ENCODE measurements at places on chromosomes 3 and 15.

DNA sequence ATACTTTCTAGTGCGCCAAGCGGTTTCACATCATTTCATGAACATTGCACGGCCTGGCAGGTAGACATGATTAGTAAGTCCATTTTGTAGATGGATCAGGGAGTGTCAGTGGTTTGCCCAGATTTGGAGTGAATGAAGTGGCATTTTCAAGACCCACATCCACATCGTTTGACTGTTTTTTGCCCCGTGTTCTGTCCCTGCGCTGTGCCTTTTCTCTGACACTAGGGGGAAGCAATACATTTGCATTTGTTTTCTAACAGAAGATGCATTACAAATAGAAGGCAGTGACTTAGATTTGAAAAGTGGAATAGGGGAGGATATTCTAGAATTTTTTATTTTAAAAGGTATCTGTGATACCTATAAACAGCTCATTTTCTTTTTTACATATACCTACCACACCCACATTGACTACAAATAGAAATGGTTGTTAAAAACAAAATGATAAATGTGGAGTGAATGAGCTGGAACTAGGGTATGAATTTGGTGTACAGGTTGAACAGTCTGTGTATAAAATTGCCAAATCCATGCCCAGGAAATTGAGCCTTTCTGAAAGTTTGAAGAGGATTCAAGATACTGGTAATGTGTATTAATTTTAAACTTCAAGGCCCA is 98.0 kb downstream of the USP13 start:
- peak; percentile 66 for DNase-seq

DNA sequence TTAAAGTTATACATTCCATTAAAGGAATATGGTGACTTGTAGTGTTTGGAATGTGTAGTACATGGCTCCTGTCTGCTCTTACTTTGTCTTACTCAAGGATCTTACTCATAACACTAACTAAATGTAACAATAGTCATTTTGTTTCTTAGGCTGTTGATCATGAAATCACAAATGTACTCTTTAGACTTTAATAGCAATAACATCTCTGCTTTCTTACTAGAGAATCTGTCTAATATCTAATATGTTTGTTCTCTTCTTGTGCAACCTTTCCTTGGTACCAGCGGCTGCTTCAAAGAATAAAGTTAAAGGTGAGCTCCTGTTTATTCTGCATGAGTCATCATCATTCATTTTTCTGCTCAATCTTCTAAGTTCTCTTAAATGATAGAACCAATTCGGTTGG is 767.5 kb downstream of the CADM2 start:
- DNase-seq, result no peak

DNA sequence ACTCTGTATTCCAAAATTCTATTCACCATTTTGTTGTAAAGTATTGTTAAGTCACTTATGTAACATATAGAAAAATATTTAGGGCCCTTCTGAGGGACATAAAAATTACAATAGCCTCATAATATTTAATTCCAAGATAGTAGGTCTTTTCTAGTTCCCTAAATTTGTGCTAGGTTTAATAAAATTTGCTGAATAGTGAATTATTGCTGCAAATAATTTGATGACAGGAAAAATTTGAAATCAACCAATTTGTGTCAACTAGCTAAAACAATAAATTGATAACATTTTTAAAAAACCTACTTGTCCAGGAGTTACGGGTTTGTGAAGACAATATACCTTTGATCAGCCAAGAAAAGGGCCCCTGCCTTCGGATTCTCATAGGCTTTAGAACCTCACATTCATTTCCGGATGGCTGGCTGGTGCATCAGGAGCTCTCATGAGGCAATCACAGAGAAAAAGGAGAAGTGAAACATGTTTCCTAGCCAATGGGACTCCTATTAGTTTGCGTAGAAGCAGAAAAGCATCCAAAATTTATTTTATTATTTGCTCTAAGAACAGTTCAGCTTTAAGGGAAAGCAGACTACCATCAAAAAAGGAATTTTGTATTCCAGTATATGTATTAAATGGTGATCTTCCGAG is 177.2 kb downstream of the LRRC3B start:
- peak; percentile 89 for DNase-seq

DNA sequence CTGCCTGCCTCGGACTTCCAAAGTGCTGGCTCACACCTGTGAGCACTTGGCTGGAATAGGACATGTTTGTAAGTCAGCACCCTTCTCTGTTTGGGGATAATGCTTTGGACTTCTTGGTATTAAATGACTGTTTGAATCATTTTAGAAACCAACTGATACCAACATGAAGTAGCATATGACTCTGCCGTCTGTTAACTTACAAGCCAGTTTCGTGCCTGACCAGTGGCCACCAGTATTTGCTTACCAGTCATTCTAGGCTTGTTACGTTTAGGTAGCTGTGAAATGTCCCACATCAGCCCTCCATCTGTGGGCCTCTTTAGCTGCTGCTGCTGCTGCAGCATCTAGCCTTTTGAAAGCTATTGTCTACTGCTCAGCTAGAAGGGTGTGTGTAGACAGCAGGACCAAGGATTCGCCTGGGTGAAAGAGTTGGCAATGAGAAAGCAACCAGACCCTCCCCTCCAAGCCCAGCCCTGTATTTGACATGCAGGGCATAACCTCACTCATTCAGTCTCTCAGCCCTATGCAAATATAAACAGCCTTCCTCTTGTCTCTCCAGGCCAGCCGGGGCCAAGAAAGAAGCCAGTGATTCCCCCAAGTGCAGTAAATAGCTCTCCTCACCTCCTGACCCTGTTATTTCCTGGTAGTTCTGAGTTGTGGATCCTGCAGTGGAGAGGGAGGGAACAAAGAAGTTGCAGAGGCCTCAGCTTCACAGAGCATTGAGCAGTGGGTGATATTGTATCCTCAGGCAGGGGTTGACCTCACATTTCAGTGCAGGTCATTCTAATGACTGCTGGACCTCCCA is 51.0 kb downstream of the NKIRAS1 start:
- no peak for DNase-seq

GRCh38 chr3:37689645-37690356 is 171.9 kb upstream of the CTDSPL start:
- DNase-seq, result no peak

GRCh38 chr3:127751782-127752181 is 70.5 kb downstream of the MGLL start:
- no peak for DNase-seq

DNA sequence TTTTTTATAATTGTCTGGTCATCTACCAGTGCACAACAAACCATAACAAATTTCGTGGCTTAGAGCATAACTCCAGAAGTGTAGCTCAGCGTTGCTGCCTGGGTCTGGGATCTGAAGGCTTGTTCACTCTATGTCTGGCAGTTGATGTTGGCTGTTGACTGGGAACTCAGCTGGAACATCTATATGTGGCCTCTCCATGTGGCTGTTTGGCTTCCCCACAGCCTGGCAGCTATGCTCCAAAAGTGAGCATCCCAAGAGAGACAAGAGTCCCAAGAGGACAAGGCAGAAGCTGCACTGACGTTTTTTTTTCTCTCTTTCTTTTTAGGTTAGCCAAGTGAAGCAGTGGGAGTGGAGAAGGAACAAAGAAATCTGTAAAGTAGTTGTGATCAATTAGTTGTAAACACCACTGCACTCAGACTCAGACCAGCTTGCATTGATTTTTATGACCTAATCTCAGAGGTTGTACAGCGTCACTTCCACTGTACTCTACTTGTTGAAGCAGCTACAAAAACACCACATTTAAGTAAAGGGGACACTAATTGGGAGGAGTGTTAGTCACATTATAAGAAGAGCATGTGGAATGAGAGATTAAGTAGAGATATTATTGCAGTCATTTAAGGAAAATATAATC is 2.5 kb upstream of the GPR176 start:
- no peak for DNase-seq

- no peak for DNase-seq
Observed at GRCh38 chr3:67656614-67657013, 2.2 kb upstream of the SUCLG2 start.

DNA sequence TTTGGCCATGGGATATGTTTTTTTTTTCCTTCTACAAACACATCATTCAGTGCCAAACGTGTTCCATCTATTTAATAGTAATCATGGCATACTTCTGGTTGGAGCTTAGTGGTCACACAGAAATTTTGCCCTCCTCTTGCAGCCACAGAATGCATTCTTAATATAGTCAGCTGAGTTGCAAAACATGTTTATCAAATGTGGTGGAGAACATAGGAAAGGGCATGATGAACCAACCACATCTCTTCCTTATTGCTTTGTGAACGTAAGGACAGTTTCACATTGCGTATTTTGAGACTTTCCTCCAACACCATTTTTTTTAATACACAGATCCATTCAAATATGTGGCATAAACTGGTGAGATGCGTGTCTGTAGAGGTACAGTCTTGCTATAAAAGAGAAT is 106.8 kb downstream of the BBX start:
- DNase-seq, result no peak

- DNase-seq, result no peak
Observed at GRCh38 chr3:32844914-32845313, 27.1 kb downstream of the TRIM71 start.

GRCh38 chr3:122828281-122828680 is 33.4 kb downstream of the SLC49A4 start:
- DNase-seq, result no peak

GRCh38 chr3:46709721-46710120 is 7.9 kb downstream of the PRSS50 start:
- no peak for DNase-seq

- DNase-seq, result no peak
Observed at GRCh38 chr3:30764891-30765290, 129.6 kb downstream of the GADL1 start.

DNA sequence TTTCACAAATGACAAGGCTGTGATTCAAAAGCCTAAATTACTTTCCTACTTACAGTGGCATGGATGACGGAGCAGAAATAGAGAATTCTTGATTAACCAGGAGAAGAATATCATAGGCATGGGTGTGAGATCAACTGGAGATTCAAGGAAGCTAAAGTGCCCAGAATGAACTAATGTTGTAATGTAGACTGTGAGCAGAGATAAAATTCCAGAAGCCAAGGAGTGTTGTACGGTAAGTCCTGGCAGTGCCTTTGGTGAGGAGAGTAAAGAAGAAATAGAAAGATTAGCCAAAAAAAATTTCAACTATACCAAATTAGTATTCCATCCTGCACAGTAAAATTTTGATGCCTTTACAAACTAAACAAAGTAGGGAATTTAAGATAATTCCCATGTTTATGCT is 75.9 kb downstream of the ZBTB20 start:
- no peak for DNase-seq

GRCh38 chr15:100200287-100200880 is 141.4 kb downstream of the ADAMTS17 start:
- DNase-seq, result no peak

DNA sequence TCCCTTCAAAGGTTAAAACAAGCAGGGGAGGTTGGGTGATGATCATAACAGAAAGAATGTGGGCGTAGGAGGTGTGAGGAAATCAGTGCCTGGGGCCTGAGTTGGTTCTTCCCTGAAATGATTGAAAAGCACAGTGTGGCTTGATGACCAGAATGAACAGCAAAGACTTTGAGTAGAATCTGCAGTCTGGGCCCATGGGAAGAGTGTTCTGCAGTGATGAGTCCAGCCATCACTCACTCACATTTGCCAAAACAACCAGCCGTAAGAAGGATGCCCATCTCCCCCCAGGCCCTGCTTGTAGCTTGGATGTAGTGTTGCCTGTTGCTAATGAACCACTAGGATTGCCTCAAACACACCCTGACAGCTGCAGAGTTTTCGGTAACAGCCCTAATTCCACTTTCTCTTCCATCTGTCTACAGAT is 67.9 kb downstream of the VGLL3 start:
- no peak for DNase-seq

DNA sequence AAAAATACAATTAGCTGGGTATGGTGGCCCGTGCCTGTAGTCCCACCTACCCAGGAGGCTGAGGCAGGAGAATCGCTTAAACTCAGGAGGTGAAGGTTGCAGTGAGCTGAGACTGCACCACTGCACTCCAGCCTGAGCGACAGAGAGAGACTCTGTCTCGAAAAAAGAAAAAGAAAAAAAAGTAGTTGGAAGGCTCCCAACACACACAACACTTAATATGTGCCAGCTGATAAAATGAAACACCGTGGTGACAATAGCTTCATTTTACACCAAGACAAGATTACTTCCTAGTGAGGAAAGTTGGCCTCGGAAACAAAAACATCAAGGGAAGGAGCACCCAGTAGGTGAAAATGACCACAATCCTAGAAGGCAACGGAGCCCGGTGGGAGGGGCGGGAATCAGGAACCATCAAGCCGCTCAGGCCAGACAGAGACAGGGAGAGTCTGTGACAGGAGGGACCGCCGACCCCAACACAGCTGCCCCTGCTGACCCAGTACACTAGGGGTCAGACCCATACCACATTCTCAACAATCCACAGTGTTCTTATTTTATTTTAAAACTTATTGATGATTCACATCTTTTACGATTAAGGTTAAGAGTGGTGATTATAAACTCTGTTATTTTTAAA is 54.5 kb upstream of the OCA2 start:
- DNase-seq, result no peak

GRCh38 chr3:127082066-127082465 is 99.2 kb downstream of the PLXNA1 start:
- DNase-seq, result no peak

DNA sequence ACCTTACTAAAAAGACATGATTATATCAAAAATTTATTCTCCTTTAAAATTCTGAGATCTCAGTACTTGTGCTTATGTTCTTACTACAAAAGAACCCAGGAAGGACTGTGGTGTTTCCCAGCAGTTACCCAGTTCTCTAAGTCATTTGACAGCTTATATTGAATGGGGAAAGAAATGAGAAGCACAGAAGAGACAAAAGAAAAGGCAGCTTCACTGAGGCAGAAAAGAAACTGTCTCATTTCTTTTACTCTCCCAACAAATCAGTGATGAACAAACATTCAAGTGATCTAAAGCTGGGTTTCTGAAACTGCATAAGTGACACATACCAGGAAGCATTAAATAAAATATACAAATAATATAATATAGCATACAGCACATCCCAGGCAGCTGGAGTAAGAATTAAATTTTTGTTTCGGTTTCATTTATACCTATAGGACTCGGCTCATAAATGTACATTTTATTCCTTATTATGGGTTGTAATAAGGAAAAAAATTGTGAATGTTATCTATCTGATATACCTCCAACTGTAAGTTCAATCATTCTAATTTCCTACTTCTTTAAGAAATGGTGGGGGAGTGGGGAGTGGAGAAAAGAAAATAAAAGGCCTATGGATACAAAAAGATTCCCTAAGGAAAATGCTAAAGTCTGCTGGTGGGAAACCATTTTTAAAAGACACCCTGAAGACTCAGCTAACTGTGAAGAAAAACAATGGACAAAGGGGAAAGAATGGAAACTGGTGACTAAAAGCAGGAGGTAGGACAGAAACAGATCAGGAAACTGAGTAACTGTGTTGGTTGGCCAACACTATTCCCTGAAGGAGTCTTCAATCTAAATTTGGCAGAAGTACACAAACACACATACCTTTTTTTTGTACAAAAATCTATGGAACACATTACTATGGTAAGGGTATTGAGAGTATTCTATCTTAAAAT is 156.8 kb downstream of the TBC1D5 start:
- no peak for DNase-seq

GRCh38 chr3:133761605-133762484 is 15.7 kb downstream of the TF start:
- no peak for DNase-seq

GRCh38 chr15:55110446-55110845 is 86.3 kb downstream of the RSL24D1 start:
- DNase-seq, result no peak

GRCh38 chr3:79906106-79906505 is 138.3 kb upstream of the ROBO1 start:
- DNase-seq, result no peak

Data from Kasumi-1 (cell line).